Ascending aorta (tissue), 2 donors: ENCODE measurements at places on chromosomes 12 and 14. TPM values are rescaled to one million over a fixed set of nuclear protein-coding genes. Genes with fewer than 3 reads are reported as not detected.

NRIP2 gene
- total RNA-seq: 9.7 TPM

KERA gene
- total RNA-seq: not detected

CMTM5 gene
- 2.9 TPM for total RNA-seq

OAS2 gene
- 8.0 TPM for total RNA-seq

TMEM229B gene
- 5.5 TPM for total RNA-seq

CARMIL3 gene
- not detected for total RNA-seq

TRHDE gene
- total RNA-seq: 34.0 TPM

ADCY4 gene
- total RNA-seq: 143 TPM

NAA30 gene
- total RNA-seq: 6.2 TPM

OAS1 gene
- 0.96 TPM for total RNA-seq

APOF gene
- total RNA-seq: not detected

PABPN1 gene
- total RNA-seq: 90.6 TPM

MUCL1 gene
- not detected for total RNA-seq

STAB2 gene
- not detected for total RNA-seq

KRT85 gene
- not detected for total RNA-seq

GLIPR1L1 gene
- total RNA-seq: not detected

INHBE gene
- total RNA-seq: not detected

WNT5B gene
- 0.53 TPM for total RNA-seq

ALKBH1 gene
- total RNA-seq: 14.5 TPM

OR4K14 gene
- not detected for total RNA-seq

DNA sequence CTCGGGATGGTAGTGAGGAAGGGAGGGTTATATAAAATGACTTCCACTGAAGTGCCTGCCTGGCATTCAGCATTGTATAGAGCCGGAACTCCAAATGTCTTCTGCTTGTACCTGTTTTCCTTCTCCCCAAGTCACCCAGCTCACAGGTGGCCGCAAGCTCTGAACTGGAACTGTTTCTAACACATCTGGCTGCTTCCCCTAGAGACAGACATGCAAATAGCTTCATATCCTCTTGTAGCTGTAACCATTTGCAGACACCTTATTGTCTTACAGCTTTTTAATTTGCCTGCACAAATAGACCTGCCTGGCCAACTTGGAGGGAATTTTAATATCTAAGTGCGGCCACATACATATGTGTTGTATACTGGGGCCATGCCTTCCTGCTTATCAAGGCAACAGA lies 126.0 kb downstream of the CHST11 start:
- H3K4me1 ChIP-seq: no peaks in the 10 kb centered on the region
- H3K27me3 ChIP-seq: no peaks in the 10 kb centered on the region
- no peak overlapping the region for H3K4me3 ChIP-seq
- H3K27ac ChIP-seq: no peak overlapping the region
- no peak for DNase-seq

DNA sequence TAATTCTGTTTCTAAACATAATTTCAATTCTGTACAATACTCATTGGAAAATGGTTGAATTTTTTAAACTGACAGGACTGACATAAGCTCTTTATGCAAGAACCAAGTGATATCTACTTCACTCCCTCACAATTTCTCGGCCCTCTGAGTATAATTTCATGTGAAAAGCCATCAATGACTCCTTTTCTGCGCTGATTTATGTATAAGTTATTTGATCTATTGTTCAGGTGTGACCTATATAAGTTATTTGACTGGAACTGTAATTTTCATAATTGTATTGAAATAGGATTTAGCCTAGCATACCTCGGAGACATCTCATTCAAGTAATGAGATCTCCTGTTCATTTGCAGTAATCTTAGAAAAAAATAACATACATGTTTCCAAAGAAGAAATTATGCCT lies 184.4 kb downstream of the SYT1 start:
- H3K36me3 ChIP-seq: no peaks in the 10 kb centered on the region
- H3K27me3 ChIP-seq: no peaks in the 10 kb centered on the region
- H3K4me3 ChIP-seq: no peak overlapping the region
- DNase-seq: no peak

DNA sequence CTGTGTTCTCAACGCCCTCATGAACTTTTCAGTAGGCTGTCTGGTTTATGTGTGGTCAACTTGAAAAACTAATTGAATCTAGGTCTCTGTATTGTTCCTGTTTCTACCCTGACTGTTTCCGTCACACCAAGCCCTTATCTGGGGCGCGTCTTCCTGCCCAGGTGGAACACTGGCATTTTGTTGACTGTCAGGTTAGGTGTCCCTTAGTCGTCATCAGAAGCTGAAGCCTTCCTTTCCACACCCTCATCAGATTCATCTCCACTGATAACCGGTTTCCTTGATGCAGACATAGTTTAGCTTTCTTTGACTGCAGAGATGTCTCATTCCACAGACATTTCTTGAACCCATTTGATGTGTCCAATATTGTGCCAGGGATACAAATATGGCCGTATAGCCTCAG lies 96.5 kb downstream of the DUSP16 start:
- H3K4me3 ChIP-seq: no peak overlapping the region
- no peak overlapping the region for H3K27ac ChIP-seq
- H3K4me1 ChIP-seq: no peaks in the 10 kb centered on the region
- no peak for DNase-seq

DNA sequence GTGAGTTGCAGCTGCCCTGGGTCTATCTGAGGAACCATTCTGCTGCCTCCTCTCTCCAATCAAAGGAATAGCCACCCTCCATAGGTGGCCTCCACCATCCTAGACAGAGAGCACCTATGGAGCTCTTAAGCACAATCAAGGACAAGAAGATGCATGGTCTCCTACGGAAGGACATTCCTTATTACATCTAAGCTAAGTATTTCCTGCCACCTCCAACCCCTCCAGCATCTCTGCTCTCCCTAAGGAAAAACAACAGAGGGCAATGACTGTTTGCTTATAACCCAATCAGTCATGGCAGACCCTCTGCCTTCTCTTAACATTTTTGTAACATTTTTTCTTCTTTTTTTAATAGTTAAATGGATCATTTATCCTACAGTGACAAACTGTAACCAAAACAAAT lies 14.8 kb upstream of the OR6J1 start:
- no peaks in the 10 kb centered on the region for H3K36me3 ChIP-seq
- no peak overlapping the region for H3K4me3 ChIP-seq
- no peak for DNase-seq
- no peak overlapping the region for H3K27ac ChIP-seq

- no peaks in the 10 kb centered on the region for H3K4me1 ChIP-seq
- DNase-seq: no peak
- no peaks in the 10 kb centered on the region for H3K36me3 ChIP-seq
- H3K27me3 ChIP-seq: no peaks in the 10 kb centered on the region
Measured at GRCh38 chr14:34052658-34053014, 101.8 kb upstream of the EGLN3 start.

DNA sequence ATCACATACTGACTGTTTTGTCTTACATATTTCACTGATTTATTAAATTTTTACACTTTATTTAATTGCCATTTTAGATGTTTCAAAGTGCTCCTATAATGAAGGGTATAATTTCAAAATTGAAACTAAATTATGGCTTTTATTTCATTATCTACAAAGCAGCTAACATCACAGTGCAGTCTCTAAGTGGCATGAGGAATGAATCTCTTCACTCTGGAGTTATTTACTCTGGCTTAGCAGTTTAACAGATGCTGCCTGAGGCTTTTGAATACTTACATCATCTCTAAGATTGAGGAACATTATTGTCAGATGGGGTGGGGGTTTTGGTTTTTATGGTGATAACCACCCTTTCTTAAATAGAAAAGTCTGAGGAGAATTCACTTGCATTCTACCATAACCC lies 386.4 kb downstream of the TRHDE start:
- no peak for DNase-seq
- H3K27ac ChIP-seq: no peak overlapping the region
- no peak overlapping the region for H3K4me3 ChIP-seq
- H3K4me1 ChIP-seq: no peaks in the 10 kb centered on the region
- no peaks in the 10 kb centered on the region for H3K27me3 ChIP-seq

DNA sequence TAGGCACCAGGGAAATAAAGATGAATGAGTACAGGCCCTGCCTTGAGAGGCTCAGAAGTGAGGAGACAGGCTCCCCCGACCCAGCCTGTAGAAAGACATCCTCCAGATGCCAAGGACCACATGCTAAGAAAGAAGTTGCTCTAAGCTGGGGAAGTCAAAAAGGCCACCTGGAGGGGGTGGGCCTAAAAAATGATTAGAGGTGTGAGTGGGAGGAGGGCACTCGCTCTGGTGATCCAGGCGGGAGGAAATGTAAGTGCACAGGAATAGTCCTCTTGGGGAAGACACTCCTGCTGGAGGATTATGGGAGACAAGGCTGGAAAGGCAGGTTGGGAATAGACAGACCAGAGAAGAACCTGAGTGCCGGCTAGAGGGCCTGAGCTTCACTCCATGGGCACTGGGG lies 32.2 kb downstream of the SMUG1 start:
- H3K36me3 ChIP-seq: no peaks in the 10 kb centered on the region
- H3K27me3 ChIP-seq: no peaks in the 10 kb centered on the region
- no peak overlapping the region for H3K27ac ChIP-seq
- H3K4me3 ChIP-seq: no peak overlapping the region

DNA sequence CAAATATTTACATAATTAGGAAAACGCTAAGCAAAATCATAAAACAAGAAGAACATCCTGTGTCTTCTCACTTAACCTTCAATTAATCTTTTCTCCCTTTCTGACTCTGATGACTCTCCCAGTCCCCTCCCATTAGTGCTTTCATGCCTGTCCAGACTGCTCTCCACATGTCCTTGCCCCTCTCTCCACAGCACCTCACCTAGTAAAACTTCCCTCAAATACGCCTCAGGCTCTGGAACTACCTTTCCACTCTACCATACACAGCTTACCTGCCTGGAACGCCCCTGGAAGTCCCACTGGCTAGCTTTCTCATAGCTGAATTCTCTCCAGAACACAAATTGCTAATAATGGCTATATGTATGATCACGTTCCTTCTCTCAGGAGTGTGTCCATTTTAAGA lies 44.7 kb downstream of the SLC5A8 start:
- H3K4me1 ChIP-seq: no peaks in the 10 kb centered on the region
- DNase-seq: no peak
- H3K36me3 ChIP-seq: no peaks in the 10 kb centered on the region
- no peak overlapping the region for H3K27ac ChIP-seq
- H3K27me3 ChIP-seq: no peaks in the 10 kb centered on the region
- H3K4me3 ChIP-seq: no peak overlapping the region

DNA sequence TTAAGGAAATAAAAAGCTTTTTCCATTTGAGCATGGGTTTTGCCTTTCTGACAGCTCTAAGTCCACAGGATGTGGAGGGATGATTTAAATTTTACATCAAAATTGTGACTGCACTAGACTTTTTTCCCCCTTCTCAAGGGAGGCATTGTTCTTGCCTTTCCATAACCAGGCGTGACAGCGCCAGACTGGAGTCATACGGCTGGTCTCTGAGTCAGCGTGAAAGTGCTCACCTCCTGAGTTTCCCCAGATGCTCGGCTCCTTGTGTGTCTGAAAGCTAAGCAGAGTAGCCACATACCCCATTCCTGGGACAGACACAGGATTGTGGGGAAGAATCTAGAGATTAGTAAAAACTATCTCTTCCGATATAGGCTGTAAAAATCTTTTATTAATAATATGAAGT lies 43.1 kb downstream of the SOX5 start:
- no peaks in the 10 kb centered on the region for H3K4me1 ChIP-seq
- H3K27ac ChIP-seq: no peak overlapping the region
- no peak for DNase-seq
- H3K27me3 ChIP-seq: no peaks in the 10 kb centered on the region
- no peaks in the 10 kb centered on the region for H3K36me3 ChIP-seq

GRCh38 chr12:4819654-4820053 lies 90.1 kb upstream of the KCNA1 start:
- no peak overlapping the region for H3K4me3 ChIP-seq
- peak; percentile 69 for DNase-seq
- H3K27ac ChIP-seq: no peak overlapping the region
- H3K4me1 ChIP-seq: no peaks in the 10 kb centered on the region
- H3K27me3 ChIP-seq: no peaks in the 10 kb centered on the region
- no peaks in the 10 kb centered on the region for H3K36me3 ChIP-seq

DNA sequence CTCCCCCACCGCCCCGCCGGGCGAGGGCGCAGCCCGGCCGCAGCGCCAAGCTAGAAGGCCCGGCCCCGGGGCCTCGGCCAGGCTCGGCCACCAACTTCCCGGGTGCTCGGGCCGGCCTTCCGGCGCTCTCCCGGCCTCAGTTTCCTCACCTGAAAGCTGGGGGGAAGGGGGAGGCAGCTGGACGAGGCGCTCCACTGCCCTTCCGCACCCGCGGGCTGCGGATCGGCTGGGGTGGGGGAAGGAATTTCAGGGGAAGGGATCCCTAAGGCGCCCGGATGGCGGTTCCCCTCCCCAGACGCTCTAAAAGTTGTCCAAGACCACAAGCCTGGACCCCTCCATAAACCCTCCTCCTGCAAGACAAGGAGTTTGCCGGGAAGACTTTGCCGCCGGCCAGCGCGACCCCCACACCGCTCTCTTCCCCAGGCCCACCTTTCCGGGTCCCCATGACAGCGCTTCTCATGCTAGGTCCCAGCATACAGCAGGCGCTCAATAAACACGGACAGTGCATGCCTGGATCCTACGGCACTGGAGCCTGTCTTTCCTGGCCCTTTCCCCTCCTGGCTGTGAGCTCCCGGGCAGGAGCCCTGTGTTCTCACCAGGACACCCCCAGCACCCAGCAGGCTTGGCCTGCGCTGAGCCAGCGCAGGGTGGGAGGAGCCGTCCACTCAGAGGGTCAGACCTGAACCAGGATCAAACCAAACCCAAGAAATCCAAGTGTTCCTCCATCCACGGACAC lies 18.1 kb downstream of the BEGAIN start:
- H3K36me3 ChIP-seq: no peaks in the 10 kb centered on the region
- peaks cover 23% of the 10 kb centered on the region for H3K27me3 ChIP-seq
- H3K4me3 ChIP-seq: peak overlapping the region; percentile 51

DNA sequence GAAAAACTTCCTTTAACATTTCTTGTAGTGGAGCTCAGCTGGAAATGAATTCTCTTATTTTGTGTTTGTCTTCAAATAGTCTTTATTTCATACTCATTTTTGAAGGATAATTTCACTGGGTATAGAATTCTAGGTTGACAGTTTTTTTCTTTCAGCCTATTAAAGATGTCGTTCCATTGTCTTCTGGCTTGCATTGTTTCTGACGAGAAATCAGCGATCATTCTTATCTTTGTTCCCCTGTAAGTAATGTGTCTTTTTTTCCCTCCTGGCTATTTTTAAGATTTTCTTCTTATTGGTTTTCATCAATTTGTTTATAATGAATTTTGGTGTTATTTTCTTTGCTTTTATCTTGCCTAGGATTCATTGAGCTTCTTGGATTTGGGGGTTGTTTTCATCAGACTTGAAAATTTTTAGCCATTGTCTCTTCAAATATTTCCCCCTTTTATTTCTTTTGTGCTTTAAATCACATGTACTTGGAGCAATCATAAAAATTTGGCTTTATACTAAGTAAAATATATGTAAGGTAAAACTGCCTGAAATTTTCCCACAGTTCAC lies 89.4 kb downstream of the UNC79 start:
- no peak overlapping the region for H3K27ac ChIP-seq
- H3K27me3 ChIP-seq: no peaks in the 10 kb centered on the region
- DNase-seq: no peak

GRCh38 chr14:64604001-64604400 lies 54.2 kb downstream of the PPP1R36 start:
- H3K36me3 ChIP-seq: no peaks in the 10 kb centered on the region
- H3K4me3 ChIP-seq: no peak overlapping the region
- H3K4me1 ChIP-seq: no peaks in the 10 kb centered on the region
- no peak overlapping the region for H3K27ac ChIP-seq
- H3K27me3 ChIP-seq: no peaks in the 10 kb centered on the region

GRCh38 chr12:15863984-15864383 lies 18.2 kb upstream of the STRAP start:
- H3K4me3 ChIP-seq: no peak overlapping the region
- no peak for DNase-seq
- no peaks in the 10 kb centered on the region for H3K36me3 ChIP-seq
- no peak overlapping the region for H3K27ac ChIP-seq
- no peaks in the 10 kb centered on the region for H3K4me1 ChIP-seq
